Naive thymus-derived CD4-positive, alpha-beta T cell (primary cell): ENCODE measurements at places on chromosomes 3 and 15. TPM values are rescaled to one million over a fixed set of nuclear protein-coding genes. Genes with fewer than 3 reads are reported as not detected.
A peak's percentile ranks its signal among the peaks of the same experiment; 100 is the strongest.

GRCh38 chr3:126402666-126403302, 8.1 kb downstream of the CFAP100 start:
- DNase-seq: no peak

Gene LNP1
- 1.1 and 1.2 TPM in 2 replicates for total RNA-seq

Gene PLSCR4
- not detected in 2 replicates for total RNA-seq

DNA sequence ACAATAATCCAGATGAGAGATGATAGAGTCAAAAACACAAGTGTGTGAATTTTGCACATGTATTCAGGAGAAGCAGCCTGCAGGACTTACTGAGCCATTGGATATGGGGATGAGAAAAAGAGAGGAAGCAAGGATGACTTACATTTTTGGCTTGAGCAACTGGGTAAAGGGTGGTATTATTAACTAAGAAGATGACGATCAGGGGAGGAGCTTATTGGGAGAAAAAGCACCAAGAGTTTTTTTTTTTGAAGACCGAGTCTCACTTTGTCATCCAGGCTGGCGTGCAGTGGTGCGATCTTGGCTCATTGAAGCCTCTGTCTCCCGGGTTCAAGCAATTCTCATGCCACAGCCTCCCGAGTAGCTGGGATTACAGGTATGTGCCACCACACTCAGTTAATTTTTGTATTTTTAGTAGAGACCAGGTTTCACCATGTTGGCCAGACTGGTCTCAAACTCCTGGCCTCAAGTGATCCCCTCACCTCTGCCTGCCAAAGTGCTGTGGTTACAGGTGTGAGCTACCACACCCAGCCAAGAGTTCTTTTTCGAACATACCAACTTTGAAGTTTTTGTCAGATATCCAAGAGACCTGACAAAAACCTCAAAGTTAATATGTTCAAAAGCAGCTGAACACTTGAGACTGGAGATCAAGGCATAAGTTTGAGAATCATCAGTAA, 14.8 kb upstream of the SH3BP5 start:
- peak; percentile 47 for DNase-seq

Gene TEX9
- total RNA-seq: 0.20 and 1.6 TPM in 2 replicates

Gene SLC2A2
- not detected for total RNA-seq

- no peak for DNase-seq
Measured at GRCh38 chr3:13578251-13578650, 29.3 kb downstream of the FBLN2 start.

Gene SH2D7
- total RNA-seq: not detected
